ENCODE measurements at places on chromosomes 4 and X. TPM values are rescaled to one million over a fixed set of nuclear protein-coding genes. Genes with fewer than 3 reads are reported as not detected.

Gene FRMPD3
- total RNA-seq, result not detected

DNA sequence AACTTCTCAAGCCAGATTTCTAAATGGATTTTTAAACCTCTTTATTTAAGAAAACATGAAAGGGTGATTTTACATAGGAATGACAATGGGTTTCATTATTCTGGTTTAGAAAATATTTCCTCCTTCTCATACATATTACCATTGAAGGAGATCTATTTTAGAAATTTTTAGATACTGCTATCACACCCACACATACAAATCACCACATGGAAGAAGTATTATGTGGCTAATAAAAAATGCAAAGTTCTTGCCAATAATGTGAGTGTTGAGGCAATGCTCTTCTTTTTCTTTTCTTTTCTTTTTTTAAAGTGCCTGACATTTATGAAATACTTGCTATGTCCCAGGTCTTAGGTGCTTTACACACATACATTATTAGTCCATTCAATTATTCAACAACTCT lies 6.8 kb downstream of the STAP1 start:
- no peak for DNase-seq

DNA sequence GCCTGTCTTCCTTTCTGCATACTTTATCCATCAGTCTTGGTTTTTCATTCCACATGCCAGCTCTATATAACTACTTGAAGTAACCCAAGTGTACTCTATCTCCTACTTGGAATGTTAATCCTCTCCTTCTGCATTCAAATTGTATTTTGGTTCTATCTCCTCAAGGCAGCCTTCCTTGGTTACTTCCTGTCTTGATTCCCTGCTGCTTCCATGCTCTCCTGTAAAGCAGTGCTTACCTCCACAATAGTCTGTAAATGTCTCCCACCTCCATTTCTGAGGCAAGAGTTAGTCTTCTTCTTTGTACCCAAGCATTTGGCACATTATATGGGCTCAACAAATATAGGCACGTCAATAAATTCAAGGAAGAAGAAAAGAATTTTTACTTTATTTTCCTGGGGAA lies 298.4 kb downstream of the ARHGAP24 start:
- DNase-seq, result no peak

GRCh38 chr4:132297346-132297745 lies 851.7 kb upstream of the PCDH10 start:
- no peak for DNase-seq

- no peak for DNase-seq
Observed at GRCh38 chrX:134236626-134237614, at the start of gene CCDC160. Gene CCDC160, plus strand, starts transcription at chrX:134237182. Its CDS starts 7,619 bp downstream, at chrX:134244801.
